ENCODE measurements at places on chromosomes 4 and X. TPM values are rescaled to one million over a fixed set of nuclear protein-coding genes. Genes with fewer than 3 reads are reported as not detected.

The KCND1 gene
- polyA plus RNA-seq: not detected

The HELT gene
- not detected for polyA plus RNA-seq

The HTRA3 gene
- not detected for polyA plus RNA-seq

The UTP3 gene
- polyA plus RNA-seq: 24.0 TPM

The RS1 gene
- not detected for polyA plus RNA-seq

The CCDC160 gene
- polyA plus RNA-seq: 2.6 TPM

The FAM184B gene
- 3.1 TPM for polyA plus RNA-seq

The SGCB gene
- 43.5 TPM for polyA plus RNA-seq

The CDX4 gene
- not detected for polyA plus RNA-seq

The USP46 gene
- polyA plus RNA-seq: 83.1 TPM

The CENPVL2 gene
- 0.35 TPM for polyA plus RNA-seq

The HSD17B13 gene
- polyA plus RNA-seq: 0.31 TPM

The DCLK2 gene
- polyA plus RNA-seq: 8.5 TPM

The SOWAHD gene
- polyA plus RNA-seq: not detected

The PABPC4L gene
- polyA plus RNA-seq: 0.17 TPM

The IQCM gene
- polyA plus RNA-seq: not detected

The VCX gene
- polyA plus RNA-seq: not detected

The STPG2 gene
- polyA plus RNA-seq: 0.24 TPM

The SCOC gene
- polyA plus RNA-seq: 739 TPM

The L1CAM gene
- polyA plus RNA-seq: 7.2 TPM

The ABHD18 gene
- 3.5 TPM for polyA plus RNA-seq

The SUPT20HL2 gene
- not detected for polyA plus RNA-seq

The ADGRL3 gene
- 15.0 TPM for polyA plus RNA-seq

The VCX3A gene
- not detected for polyA plus RNA-seq

The NR3C2 gene
- 5.3 TPM for polyA plus RNA-seq

The SLC16A2 gene
- 2.4 TPM for polyA plus RNA-seq

The ZCCHC18 gene
- polyA plus RNA-seq: 4.3 TPM

The RNF212 gene
- polyA plus RNA-seq: 0.39 TPM

The BEND2 gene
- polyA plus RNA-seq: not detected

The FGF13 gene
- not detected for polyA plus RNA-seq

The IL3RA gene
- polyA plus RNA-seq: not detected

The PAGE2 gene
- polyA plus RNA-seq: not detected

The PABPC1L2A gene
- not detected for polyA plus RNA-seq

The EVC2 gene
- polyA plus RNA-seq: 0.21 TPM

The EOLA2 gene
- polyA plus RNA-seq: 7.1 TPM

The FABP2 gene
- polyA plus RNA-seq: 0.38 TPM

The DRP2 gene
- polyA plus RNA-seq: 1.2 TPM

The MAGEE1 gene
- polyA plus RNA-seq: 53.6 TPM

The EXOC1L gene
- polyA plus RNA-seq: not detected

The F11 gene
- not detected for polyA plus RNA-seq

The ERVMER34-1 gene
- polyA plus RNA-seq: 3.8 TPM

The HELQ gene
- 10.0 TPM for polyA plus RNA-seq

The PAK3 gene
- 23.9 TPM for polyA plus RNA-seq

The TRPC3 gene
- 361 TPM for polyA plus RNA-seq

The MAGEB1 gene
- not detected for polyA plus RNA-seq

The DUSP21 gene
- not detected for polyA plus RNA-seq

The EDNRA gene
- polyA plus RNA-seq: 0.76 TPM

The SPANXA2 gene
- polyA plus RNA-seq: not detected

The AKAP14 gene
- polyA plus RNA-seq: 0.51 TPM

The SPATA4 gene
- polyA plus RNA-seq: 4.7 TPM

Measured in Purkinje cell (primary cell).